ENCODE measurements at places on chromosomes 12 and 14. TPM values are rescaled to one million over a fixed set of nuclear protein-coding genes. Genes with fewer than 3 reads are reported as not detected.

Gene PCED1B
- 46.9 TPM for total RNA-seq

Gene DUSP6
- total RNA-seq, result 7.9 TPM

Gene UTP20
- 18.1 TPM for total RNA-seq

Gene PTPN21
- total RNA-seq, result 6.0 TPM

Gene CLEC2A
- total RNA-seq, result not detected

Gene PSMD9
- total RNA-seq, result 120 TPM

Gene ATL1
- total RNA-seq, result 4.2 TPM

Gene KRT77
- total RNA-seq, result not detected

Gene PLCZ1
- total RNA-seq, result not detected

Gene KCNC2
- not detected for total RNA-seq

Gene SRRM4
- total RNA-seq, result not detected

Gene RCOR1
- total RNA-seq, result 26.2 TPM

Gene PRICKLE1
- total RNA-seq, result 0.73 TPM

Gene ESRRB
- 0.16 TPM for total RNA-seq

Gene EEF1AKMT3
- 6.5 TPM for total RNA-seq

Gene DAD1
- total RNA-seq, result 364 TPM

Gene RERG
- total RNA-seq, result 0.22 TPM

Gene FAM186B
- 0.16 TPM for total RNA-seq
